Stimulated activated CD4-positive, alpha-beta T cell treated with anti-CD3 and anti-CD28 coated beads, Interleukin-15, amount 100 ng/mL, for 1 hour (primary cell): ENCODE measurements at places on chromosomes 5 and 9.
A peak's percentile ranks its signal among the peaks of the same experiment; 100 is the strongest.

DNA sequence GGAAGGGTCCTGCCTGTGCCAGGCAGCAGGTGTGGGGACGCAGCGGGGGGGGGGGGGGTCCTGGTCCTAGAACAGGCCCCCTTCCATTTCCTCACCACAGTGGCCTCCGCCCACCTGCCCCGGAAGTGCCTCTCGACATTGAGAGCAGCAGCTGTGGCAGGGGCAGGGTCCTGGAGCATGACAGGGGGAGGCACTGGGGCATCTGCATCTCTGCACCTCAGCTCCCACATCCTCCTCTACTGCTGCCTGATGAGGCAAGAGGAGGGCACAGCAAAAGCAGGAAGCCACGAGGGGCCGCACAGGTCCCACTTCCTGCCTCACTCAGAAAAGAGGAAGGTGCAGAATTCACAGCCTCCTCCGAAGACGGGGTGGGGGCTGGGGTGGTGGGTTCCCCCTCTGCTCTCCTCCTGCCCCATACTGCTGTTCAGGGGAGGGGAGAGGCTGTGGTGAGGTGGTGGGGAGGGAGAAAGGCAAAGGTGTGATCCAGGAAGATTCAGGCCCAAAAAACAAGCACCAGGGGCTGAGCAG lies 14.8 kb downstream of the AKNA start:
- peak; percentile 49 for DNase-seq

GRCh38 chr5:1642621-1643061 lies 118.9 kb upstream of the LPCAT1 start:
- no peak for DNase-seq

GRCh38 chr5:146947181-146947941 lies 68.8 kb upstream of the PPP2R2B start:
- no peak for DNase-seq

DNA sequence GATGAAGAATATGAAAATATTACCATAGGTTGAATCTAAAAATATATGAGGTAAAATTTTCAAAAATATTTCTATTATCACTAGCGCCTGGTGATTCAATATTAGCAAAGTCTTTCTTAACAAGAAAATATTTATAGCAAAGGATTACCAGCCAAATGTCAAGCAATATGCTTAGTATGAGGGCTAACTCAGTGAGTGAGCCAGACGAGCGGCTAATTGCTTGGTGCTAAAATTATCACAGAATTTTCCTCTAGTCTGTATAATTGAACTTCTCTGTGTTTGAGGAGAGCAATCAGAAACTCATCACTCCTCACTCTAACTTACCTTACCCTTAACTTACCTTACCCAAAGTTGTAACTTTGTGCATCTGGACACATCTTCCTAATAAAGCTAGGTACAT lies 304.9 kb upstream of the PRR16 start:
- no peak for DNase-seq

DNA sequence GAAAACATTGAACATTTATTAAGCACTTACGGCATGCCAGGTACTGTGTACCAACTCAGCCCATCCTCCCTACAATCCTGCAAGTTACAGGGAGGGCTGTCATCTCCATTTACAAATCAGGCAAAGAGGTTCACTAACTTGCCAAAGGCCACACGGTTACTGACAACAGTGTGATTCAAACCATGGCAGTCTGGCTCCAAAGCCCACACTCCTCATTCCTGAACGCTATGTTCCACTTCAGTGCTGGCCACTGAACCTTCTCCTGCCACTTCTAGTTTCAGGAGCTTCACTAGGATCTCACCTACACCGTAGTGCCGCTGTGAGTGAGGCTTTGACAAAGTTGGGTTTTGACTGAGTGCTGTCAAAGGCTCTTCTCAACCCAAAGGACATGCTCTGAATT lies 7.2 kb upstream of the LIFR start:
- no peak for DNase-seq
